ENCODE measurements at places on chromosomes 2 and 18. TPM values are rescaled to one million over a fixed set of nuclear protein-coding genes. Genes with fewer than 3 reads are reported as not detected.

GRCh38 chr2:44999540-44999939 is 9.7 kb downstream of the SIX2 start:
- H3K4me3 ChIP-seq = no peak overlapping the region
- peaks cover under 1% of the 10 kb centered on the region for H3K4me1 ChIP-seq
- H3K36me3 ChIP-seq = no peaks in the 10 kb centered on the region
- H3K27ac ChIP-seq = no peak overlapping the region
- DNase-seq = no peak

DNA sequence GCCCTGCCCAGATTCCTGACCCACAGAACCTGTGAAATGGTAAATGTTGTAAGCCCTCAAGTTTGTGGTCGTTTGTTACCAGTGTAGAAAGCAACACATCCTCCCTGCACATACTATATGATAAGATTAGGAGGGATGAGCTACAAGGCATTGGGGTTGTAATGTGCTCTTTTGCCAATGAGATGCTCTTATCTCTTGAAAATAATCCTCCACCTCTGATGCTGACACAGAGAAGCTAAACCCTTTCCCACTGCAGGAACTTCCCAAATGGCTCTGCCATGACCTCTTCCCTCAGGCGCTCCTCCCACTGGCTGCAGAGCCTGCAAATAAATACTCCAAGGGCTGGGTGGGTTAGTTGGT is 23.5 kb downstream of the CDC42EP3 start:
- H3K27me3 ChIP-seq = no peaks in the 10 kb centered on the region
- H3K36me3 ChIP-seq = peaks cover 35% of the 10 kb centered on the region
- DNase-seq = no peak
- H3K4me1 ChIP-seq = peaks cover 90% of the 10 kb centered on the region

Gene SUMO1
- 84.8 TPM for total RNA-seq

GRCh38 chr2:226983895-226984749 is 148.3 kb downstream of the RHBDD1 start:
- no peak for DNase-seq
- H3K4me1 ChIP-seq = peaks cover 9% of the 10 kb centered on the region
- H3K27ac ChIP-seq = no peak overlapping the region
- H3K36me3 ChIP-seq = peaks cover 2% of the 10 kb centered on the region
- H3K4me3 ChIP-seq = no peak overlapping the region
- H3K27me3 ChIP-seq = no peaks in the 10 kb centered on the region

DNA sequence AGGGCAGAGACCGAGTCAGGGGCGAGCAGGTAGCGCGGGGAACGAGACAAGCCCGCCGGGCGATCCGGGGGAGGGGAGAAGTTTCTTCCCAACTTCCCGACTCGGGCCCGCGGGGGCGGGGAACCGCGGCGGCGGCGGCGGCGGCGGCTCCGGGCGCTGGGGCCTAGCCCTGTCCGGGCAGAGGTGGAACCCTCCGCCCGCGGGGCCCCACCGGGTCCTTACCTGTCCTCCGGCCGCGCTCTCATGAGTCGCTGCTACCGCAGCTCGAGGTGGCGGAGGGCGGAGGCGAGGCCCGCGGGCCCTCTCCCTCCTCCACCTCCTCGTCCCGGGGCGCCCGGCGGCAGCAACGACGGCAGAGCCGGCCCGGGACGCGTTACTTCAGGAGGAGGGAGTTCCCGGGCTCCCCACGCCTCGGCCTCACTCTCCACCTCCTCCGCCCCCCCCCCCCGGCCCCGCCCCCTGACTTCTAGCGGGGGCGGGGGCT is at the start of gene YES1:
TSS of gene YES1 (minus strand) at position 351 of the 484 bp plus-strand sequence. CDS start 55,415 bp downstream, outside the sequence.
- peak; percentile 64 for DNase-seq
- peak within 1 kb of the TSS; percentile 88 for H3K27ac ChIP-seq
- H3K4me1 ChIP-seq = peaks cover 33% of the 10 kb centered on the region
- H3K36me3 ChIP-seq = no peaks in the 10 kb centered on the region

Data from CD4-positive, CD25-positive, alpha-beta regulatory T cell (primary cell).